ENCODE measurements at places on chromosomes 1 and 21.
A peak's percentile ranks its signal among the peaks of the same experiment; 100 is the strongest.

- no peak for DNase-seq
Measured at GRCh38 chr1:30061292-30062220, 661.8 kb downstream of the MATN1 start.

DNA sequence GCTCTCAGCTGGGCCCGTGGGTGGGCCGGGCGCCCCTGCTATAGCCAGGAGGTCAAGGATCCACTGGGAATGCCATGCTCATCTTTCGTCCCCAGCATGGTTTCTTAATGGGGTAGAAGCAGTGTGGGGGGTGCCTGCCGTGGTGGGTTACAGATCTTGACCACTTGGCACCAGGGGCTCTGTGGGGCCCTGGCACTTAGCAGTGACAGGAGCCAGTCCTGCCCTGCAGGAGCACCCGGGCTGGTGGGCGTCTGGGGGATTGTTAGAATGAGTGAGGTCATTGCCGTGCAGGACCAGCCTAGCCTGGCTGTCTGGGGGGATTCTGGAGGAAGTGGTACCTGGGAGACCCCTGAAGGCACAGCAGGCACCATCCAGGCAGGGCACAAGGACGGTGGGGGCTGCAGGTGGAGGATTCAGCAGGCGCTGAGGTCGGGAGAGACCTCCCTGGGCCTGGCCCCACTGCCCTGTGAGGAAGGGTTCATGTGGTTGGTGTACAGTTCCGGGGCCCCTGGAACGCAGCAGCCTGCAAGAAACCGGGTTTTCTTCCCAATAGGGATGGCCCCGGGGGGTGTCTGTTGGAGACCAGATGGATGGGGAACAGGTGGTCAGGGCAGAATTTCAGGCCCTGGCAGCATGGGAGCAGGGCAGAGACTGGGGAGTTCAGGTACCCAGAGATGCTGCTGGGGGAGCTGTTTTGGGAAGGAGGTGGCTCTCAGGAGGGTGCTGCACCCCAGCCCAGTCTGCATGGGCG lies 4.8 kb downstream of the AIRE start:
- no peak for DNase-seq

GRCh38 chr1:165841582-165842017 lies 14.2 kb downstream of the UCK2 start:
- DNase-seq: peak; percentile 60

DNA sequence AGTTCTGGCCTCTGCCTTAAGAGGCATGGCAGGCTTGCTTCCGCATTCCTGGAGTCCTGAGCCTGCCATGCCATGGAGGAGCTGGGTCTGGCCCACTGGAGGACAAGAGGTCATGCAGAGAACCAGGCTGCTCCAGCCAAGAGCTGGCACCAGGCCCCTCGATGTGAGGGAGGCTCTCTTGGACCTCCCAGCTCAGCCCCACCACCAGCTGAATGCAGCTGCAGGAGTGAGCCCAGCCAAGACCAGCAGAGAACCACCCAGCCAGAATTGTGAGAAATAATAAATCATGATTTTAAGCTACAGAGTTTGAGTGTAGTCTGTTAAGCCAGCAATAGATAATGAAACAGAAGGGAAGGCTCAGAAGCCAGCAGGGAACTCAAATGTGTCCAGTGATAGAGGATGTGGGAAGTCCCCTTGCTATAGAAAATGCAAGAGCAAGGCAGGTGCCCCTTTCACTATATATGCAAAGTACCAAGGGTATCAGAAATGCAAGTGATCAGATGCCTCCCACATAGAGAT lies 118.4 kb downstream of the HIVEP3 start:
- no peak for DNase-seq

GRCh38 chr1:4784761-4785160 lies 130.4 kb downstream of the AJAP1 start:
- no peak for DNase-seq

DNA sequence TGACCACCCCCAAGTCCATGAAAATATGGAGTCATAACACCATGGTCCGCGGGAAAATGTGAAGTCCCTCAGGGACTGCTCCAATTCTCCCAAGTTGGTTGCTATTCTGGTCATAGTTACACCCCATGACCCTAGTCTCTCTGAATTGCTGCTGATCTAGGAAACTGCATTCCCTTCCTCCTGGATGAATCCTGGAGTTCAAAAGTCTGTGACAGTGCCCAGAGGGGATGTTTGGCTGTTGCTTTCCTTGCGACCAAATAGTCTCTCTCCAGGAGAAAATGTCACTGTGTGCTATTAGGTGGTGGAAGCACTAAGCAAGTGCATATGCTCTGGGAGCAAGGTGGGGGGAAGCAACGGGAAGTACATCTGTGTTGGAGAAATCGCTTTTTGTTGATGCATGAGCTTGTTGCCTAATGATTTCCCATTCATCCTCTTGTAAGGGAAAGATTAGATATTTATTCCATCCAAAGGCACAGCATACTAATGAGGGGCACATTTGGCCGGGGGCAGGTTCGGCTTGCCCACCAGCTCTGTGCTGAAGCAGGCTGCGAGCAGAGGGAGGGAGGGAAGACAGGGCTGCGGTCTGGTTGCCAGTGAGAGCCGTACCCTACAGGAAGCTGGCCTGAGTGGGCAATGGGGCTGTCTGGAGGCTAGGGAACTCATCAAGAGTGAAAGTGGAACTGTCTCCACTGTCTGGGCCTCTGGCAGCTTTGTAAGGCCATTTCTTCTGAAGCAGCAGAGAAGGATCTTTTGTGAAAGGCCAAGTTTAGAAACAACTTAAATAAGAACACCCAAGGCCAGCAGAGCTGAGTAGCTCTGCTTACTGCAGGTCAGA lies 27.2 kb downstream of the SYT6 start:
- DNase-seq: no peak

GRCh38 chr21:14620152-14620551 lies 74.0 kb upstream of the SAMSN1 start:
- DNase-seq: peak; percentile 39

GRCh38 chr1:200708769-200709168 lies 29.9 kb upstream of the CAMSAP2 start:
- DNase-seq: no peak

DNA sequence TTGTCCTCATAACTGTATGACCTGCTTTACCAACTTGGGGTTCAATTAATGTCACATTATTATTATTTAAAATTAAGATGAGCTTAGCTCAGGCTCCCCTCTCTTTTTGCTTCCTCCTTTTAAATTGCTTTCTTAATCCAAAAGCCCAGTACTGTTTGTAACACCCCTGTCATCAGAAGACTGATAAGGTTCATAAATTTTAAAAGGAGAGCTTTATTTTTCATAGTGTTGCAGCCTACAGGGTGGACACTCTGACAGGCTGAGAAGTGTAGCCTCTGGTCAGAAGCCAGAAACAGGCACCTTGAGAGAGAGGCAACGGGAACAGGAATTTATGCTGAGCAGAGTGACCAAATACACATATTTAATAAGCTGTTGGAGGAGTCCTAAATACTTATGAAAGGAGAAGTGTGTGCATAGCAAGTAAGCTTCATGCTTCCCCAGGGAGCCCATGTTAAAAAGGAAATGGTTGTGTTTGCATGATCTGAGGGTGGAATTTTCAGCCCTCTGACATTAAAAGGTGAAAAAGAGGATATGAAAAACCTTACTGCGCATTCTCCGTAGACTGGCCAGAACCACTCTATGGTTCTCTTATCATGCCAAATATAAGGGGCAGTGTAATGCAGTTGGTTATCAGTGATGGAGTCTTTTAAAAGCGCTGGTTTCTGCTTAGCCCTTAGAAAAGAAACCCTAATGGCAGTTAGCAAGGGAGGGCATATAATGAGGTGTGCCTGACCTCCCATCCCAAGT lies 30.5 kb upstream of the FGGY start:
- DNase-seq: no peak
